ENCODE measurements at places on chromosomes 6 and 20.

- no peak for DNase-seq
Observed at GRCh38 chr6:35722121-35722761, 14.6 kb upstream of the ARMC12 start.

DNA sequence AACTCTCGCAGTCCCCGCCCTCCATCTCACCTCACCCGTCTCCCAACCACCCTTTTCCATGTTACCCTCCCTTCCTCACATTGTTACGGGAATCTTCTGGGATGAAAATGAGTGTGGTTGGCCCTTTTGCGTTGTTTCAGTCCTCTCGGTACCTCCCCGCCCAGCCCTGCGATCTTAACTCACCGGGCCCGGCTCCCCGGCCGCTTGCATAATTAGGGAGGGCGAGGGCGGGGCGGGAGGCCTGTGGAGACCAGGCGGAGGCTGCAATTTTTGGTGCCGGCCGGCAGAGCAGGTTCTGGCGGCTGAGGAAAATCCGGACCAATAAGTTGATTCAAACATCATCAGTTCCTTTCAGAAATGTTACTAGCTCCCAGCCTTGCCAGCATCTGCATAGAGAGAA lies 25.2 kb downstream of the TFAP2B start:
- no peak for DNase-seq

DNA sequence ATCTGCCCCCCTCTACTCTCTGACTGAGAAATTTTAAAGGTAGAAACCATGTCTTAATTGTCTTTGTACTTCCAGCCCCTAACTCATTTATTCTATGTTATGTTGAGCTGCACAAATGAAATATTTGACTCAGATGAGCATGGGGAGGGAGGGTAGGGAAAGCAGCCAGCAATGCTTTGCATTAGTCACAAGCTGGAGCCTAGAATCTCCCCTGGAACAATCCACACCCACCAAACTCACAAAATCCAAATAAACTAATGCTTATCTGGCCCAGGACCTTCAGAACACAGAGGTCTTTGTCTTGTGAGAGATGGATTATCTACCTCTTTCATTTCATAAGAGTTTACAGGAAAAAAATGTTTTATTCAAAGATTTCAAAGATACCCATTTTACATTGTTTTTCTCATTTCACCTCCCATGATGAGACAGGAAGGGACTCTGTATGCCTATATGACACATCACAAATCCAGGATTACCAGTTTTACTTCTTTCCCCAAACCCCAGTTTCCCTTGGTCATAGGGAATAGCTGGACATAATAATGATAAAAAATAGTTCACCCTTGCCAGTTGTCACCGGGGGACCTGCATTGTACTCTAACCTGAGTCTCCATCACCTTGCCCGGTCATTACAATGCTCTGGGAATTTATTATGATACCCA lies 466.9 kb downstream of the KIF16B start:
- DNase-seq: no peak

- peak; percentile 71 for DNase-seq
Observed at GRCh38 chr6:159116343-159116742, 52.9 kb upstream of the FNDC1 start.

DNA sequence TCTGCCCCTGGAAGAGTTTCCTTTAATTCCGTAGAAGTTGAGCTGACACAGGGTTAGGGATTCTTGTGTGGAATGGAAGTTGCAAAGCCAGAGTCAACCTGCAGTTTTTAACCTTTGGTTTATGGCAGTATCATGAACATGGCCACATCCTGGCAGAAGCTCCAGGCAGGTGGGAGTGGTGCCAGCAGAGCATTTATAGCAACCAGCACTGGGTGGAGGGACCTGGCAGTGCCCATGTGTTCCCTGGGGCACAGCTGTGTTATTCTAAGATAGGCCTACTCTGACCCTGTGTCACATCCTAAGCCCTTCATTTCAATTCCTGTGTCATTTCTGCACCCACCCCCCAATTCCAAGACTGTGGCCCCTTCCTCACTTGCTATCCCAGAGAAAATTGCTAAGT lies 26.1 kb upstream of the ZNF831 start:
- no peak for DNase-seq

DNA sequence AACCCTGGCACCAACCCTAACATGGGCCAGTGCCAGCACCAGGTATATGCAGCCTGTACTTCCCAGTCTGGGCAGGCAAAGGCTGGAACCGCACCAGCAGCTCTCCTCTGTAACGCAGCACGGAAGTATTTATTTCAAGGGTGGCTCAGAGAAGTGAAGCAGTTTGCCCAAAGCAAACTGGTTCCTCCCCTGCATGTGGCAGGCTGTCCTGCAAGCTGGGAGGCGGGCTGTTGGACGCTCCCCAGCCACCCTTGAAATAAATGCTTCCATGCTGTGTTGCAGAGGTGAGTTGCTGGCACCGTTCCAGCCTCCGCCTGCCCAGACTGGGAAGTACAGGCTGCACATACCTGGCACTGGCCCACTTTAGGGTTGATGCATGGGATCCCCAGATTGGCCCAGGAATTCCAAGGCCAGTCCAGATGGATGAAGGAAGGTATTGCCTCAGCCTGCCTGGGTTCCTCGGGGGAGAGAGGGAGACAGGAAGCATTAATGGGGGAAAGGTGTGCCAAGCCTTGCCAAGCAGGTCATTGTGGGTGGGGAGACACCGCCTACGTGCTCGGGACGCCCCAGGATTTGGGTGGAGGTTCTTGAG lies 49.8 kb downstream of the PPARD start:
- no peak for DNase-seq

DNA sequence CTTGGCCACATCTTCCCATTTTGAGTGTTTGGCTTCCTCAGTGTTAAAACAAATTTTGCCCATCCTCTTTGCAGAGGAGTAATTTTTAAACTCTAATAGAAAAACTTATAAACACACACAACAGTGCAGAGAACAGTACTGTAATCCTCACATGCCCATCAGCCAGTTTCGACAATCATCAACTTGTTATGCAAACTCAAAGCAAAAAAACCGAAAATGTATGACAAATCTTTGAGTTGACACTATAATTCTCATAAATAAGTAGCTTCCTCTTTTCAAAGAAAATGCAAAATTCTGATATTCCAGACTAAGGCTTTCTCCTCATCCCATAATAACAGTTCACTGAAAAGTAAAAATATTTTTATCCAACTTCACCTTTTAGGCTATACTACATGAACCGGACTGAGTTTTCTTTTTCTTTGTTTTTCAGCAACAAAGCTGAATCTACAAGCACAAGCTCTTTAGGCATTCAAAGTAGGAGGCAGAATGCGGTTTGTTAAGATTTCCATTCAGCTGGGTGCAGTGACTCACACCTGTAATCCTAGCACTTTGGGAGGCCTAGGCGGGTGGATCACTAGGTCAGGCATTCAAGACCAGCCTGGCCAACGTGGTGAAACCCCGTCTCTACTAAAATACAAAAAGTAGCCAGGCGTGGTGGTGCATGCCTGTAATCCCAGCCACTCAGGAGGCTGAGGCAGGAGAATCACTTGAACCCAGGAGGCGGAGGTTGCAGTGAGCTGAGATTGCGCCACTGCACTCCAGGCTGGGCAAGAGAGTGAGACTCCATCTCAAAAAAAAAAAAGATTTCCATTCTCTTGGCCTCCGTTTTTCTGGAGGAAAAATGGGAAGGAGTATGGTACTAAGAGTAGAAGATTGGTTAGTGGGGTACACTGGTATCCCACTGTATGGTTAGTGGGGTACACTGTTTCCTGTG lies 74.8 kb downstream of the GCNT2 start:
- no peak for DNase-seq

- DNase-seq: no peak
Observed at GRCh38 chr6:118558464-118559217, 10.5 kb downstream of the PLN start.

GRCh38 chr6:128000363-128000762 lies 99.5 kb upstream of the THEMIS start:
- DNase-seq: no peak

GRCh38 chr6:12012038-12012557 lies at the start of gene HIVEP1:
HIVEP1 (plus strand) TSS chr6:12012312; CDS start chr6:12015629, 3,317 bp downstream.
- DNase-seq: peak; percentile 58

DNA sequence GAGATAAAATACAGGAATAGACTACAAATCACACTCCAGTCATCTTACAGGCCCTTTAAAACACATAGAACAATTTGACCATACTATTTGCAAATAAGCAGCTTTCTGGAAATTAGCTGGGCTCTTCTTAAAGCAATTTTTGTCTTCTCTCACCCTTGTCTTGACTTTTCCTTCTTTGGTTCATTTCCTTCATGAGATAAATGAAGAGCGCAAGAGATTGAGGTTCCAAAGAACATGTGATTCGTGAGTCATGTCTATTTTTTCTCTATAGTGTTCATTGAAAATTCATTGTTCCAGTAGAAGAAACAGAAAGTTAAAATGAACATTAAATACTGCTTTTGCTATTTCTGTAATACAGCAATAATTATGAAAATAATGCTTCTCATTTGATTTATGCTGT lies 33.9 kb downstream of the PRDM1 start:
- no peak for DNase-seq

- DNase-seq: no peak
Observed at GRCh38 chr6:147479857-147480256, 28.6 kb upstream of the SAMD5 start.

- DNase-seq: peak; percentile 38
Observed at GRCh38 chr6:136723780-136724179, 68.5 kb downstream of the MAP3K5 start.

GRCh38 chr6:20263059-20263458 lies 50.8 kb upstream of the MBOAT1 start:
- no peak for DNase-seq

DNA sequence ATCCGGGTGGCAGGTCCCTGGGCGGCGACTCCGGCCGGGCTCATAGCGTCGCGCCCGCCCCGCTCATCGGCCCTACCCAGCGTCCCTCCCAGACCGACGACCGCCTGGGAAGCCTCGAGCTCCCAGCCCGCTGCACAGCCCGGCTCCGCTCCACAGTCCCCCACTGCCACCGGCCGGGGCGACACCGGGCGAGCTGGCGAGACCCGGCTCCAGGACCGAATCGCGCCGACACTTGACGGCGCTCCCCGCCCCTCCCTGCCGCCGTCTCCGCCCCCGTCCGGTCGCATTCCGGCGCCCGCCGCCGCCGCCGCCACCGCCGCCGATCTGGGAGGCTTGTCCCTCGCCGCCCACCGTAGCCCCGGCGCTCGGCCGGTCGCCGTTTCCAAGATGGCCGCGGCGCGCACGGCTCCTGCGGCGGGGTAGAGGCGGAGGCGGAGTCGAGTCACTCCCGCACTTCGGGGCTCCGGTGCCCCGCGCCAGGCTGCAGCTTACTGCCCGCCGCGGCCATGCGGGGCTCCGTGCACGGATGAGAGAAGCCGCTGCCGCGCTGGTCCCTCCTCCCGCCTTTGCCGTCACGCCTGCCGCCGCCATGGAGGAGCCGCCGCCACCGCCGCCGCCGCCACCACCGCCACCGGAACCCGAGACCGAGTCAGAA lies at the start of gene MAP3K4:
Gene MAP3K4 (plus strand): TSS at position 364 of the 655 bp plus-strand sequence. CDS start 163 bp downstream, at position 527.
- peak; percentile 90 for DNase-seq

GRCh38 chr6:72316675-72317380 lies 305.0 kb upstream of the KCNQ5 start:
- DNase-seq: no peak

GRCh38 chr20:44028868-44029847 lies 114.5 kb downstream of the TOX2 start:
- DNase-seq: peak; percentile 84

- no peak for DNase-seq
Observed at GRCh38 chr20:35215066-35215956, 11.2 kb upstream of the MMP24 start.

DNA sequence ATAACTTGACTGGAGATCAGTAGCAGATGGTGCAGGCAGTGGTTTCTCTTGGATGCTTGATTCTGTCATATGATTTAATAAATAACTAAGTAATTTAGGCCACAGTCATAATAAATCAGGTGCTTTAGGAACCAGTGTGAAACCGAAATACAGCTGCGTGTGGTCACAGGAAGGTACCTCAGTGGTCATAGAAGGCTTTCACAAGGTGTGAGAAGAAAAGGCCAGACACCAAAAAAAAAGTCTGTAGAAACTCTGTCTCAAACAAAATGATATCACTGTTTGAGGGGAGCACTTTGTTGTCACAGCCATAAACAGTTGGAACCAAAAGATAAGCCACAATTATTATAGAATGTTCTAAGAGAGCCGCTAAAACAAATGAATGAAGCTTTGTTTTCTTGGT lies 56.5 kb downstream of the ARMC2 start:
- DNase-seq: peak; percentile 57

DNA sequence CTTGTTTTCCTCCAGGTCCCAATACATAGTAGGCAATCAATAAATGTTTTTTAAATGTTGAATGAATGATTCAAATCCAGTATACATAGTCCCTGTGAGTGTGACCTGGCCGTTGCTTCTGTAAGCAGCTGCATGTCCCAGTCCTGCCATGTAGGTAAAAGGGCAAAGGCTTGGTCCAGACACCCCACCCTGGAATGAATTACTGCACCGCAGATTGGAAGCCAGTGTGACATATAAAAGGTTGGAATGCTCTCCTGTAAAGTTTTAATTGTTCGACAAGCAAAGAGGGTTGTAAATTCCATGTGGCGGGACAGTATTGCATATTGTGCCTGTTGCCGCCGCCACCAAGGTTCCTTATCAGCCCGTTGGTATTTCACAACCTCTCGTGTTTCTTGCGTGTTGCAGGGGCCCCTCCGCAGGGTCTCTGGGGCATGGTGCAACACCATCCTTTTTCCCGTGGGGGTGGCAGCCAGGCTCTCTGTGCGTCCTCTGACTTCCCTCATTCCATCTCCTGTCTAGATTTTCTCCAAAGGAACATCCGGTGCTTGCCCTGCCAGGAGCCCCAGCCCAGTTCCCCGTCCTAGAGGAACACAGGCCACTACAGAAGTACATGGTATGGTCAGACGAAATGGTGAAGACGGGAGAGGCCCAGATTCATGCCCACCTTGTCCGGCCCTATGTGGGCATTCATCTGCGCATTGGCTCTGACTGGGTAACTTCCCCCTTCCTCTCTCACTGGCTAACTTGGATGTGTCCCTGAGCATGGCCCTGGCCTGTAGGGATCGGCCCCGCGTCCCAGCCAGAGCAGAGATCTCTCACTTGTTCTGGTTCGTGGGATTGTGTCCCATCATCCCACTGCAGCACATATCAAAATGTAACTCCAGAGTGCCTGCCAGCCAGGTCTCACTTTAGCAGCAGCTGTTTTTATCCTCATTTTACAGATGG lies 20.3 kb downstream of the POFUT1 start:
- DNase-seq: no peak

DNA sequence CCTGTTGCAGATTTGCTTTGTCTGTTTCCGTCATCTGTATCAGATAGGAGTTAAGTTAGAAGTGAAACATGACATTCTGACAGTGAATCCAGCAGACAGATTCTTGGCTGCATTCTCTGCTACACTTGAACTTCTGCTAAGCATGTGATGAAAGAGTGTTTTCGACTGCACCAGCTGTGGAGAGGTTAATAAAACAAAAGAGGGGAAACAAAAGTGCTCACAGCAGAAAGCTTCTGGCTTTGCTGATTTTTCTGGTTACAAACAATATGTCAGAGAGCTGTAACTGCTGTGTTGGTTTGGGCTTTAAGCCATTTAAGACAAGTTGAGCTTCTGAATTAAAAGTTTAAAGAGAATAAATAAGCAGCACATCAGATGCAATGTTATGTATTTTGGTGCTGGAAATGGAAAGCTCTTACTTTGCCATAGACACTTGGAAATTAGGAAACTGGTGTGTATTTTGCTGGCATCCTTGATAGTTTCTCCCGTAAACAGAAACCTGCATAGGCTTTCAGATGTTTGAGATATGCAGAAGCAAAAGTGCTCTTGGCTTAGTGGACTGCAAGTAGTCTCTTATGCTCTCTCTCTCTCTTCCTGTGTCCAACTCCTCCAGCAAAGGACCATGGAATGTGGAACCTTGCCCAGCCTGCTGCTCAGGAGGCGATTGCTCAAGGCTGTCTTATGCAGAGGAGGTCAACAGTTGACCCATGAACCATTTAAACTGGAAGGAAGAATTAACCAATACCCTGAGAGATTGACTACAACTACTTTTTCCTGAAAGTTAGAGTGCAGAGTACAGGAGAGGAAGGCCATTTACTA lies 104.9 kb downstream of the RPS12 start:
- no peak for DNase-seq
